ENCODE measurements at places on chromosomes 7 and 10.

GRCh38 chr7:23331132-23331531 is 32.0 kb downstream of the MALSU1 start:
- DNase-seq: no peak

DNA sequence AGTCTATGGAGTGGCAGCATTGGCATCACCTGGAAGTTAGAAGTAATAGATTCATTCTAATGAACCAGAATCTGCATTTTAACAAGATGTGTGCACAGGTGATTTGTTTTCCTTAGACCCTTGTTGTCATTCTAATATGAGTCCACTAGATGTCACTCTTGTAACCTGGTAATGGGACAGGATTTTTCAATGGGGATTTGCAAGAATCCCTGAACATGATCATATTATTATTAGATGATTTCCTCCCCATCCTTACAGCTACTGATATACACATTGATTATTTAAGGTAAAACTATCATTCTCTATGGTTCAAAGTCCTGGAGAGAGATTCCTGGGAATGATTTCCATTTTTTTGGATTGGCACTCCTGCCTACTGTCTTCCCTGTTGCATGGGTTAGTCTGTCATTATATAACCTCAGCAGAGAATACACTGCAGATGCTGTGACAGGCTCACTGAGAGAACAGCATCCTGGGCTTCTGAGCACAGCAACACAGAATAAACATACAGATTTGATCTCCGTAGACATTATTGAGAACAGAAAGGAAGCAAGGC is 194.9 kb downstream of the SUGCT start:
- DNase-seq: no peak

GRCh38 chr7:122038904-122039303 is 105.1 kb downstream of the AASS start:
- no peak for DNase-seq

DNA sequence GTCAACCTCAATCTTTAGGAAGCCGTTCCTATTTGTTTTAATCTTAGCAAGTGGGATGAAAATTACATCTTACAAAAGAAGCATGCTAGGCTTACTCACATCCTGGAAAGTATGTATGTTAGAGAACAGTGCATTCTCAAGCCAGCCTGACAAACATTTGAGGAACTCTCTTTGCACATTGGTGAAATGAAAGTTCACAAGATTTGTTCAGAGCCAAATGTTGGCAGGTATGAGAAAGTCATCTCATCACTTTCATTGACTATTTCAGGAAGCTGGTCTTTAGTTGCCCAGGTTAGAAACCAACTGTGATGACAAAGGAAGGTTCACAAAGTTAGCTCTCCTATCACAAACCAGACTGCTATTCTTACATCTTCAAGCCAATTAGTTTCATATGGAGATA is 57.1 kb downstream of the ABCB1 start:
- no peak for DNase-seq

DNA sequence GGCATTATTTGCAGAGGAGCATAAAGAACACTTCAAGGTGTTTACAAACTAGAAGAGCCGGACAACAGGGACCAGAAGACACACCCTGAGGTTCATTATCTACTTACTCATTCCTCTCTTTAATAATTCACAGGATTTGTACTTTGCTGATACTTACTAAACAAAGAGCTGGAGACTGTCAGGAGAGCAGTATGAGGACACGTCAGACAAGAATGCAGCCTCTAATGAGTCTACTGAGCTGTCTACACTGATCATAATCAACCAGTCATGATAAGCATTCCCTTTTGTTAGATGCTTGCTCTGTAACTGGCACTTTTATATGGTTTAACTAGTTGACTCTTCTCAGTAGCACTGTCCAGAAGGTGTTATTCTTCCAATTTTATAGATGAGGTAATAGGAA is 243.3 kb upstream of the CDC14C start:
- no peak for DNase-seq

GRCh38 chr10:21742740-21743412 is 208.8 kb downstream of the MLLT10 start:
- no peak for DNase-seq

- DNase-seq: no peak
Observed at GRCh38 chr7:131502810-131503508, 53.5 kb downstream of the PODXL start.

GRCh38 chr10:114491933-114492332 is 87.6 kb upstream of the AFAP1L2 start:
- no peak for DNase-seq

- DNase-seq: no peak
Observed at GRCh38 chr10:8416192-8416701, 361.8 kb downstream of the GATA3 start.

All from activated CD4-positive, alpha-beta T cell treated with anti-CD3 and anti-CD28 coated beads for 24 hours (primary cell).